ENCODE measurements at places on chromosomes 12 and 14.

GRCh38 chr14:97975962-97976361, 1178.8 kb downstream of the VRK1 start:
- DNase-seq: no peak

- no peak for DNase-seq
Observed at GRCh38 chr12:116339062-116339461, 61.6 kb upstream of the MED13L start.

- DNase-seq: no peak
Observed at GRCh38 chr12:97923546-97923945, 460.9 kb downstream of the RMST start.

DNA sequence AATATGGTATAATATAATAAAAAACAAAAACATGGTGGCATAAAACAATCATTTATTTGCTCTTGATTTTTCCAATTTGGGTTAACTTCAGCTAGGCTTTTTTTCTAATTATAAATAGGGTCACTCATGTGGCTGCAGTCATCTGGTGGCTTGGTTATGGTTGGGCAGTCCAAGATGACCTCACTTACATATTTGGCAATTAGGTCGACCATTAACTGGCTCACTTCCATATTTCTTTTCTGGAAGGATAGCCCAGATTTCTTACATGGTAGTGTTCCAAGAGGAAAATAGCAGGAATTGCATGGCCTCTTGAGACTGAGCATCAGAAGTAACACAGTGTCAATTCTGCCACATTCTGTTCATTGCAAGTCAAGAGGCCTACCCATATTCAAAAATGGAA, 153.4 kb downstream of the FUT8 start:
- DNase-seq: no peak

GRCh38 chr12:122977655-122978392, 2.7 kb upstream of the ARL6IP4 start:
- no peak for DNase-seq

GRCh38 chr12:92973614-92974013, 44.5 kb upstream of the EEA1 start:
- no peak for DNase-seq

GRCh38 chr12:45247589-45247988, 31.7 kb downstream of the ANO6 start:
- no peak for DNase-seq

DNA sequence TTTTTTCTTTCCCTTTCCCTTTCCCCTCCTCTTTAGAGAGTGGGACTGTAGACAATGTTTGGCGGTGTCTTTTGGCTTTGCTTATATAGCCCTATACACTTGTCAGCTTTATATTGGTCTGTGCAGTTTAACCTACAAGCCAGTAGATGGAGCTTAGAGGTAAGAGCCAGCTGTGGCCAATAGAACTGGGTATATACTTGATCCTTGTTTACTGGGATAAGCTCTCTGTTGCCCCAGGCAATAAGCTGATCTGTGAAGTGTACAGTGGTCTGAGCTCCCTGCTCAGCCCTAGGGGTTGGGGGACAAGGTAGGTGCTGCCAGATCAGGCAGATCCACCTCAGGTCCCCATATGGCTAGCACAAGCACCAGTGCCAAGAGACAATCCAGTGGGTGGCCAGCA, 434.1 kb downstream of the NOVA1 start:
- DNase-seq: peak; percentile 61

DNA sequence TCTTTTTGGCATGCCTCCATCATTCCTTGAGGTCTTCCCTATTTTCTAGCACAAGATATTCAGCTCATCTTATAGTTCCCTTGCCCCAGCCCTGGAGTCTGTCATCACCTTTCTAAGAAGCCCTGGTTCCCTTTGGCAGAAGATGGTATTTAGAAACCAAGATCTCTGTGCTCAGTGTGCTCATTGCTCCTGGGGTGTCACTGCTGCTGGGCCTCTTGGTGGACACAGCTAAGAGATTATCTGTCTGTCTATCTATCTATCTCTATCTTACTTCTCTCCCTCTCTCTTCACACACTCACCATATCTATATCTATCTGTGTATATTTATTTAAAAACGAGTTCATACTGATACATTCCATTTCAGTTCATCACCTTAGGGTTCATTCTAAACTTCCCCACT, 67.2 kb downstream of the DAO start:
- no peak for DNase-seq

DNA sequence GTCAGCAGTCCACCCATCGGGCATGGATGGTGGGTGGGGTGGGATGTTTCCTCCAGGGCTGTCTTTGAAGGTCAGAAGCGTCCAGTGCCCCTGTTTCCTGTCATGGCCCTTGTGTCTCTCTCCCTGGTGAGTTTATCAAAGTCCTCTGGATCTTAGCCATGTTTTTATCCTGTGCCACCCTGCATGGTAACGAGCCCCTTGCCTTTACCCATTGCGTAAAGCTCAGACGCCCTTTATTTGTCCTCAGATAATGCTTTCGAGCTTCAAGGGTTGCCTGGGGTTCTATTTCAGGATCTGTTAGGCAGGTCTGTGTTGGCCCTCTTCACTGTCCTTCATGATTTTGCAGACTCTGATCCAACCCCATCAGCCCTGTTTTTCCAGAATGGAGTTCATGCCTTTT, 172.9 kb downstream of the TSPAN9 start:
- DNase-seq: no peak

DNA sequence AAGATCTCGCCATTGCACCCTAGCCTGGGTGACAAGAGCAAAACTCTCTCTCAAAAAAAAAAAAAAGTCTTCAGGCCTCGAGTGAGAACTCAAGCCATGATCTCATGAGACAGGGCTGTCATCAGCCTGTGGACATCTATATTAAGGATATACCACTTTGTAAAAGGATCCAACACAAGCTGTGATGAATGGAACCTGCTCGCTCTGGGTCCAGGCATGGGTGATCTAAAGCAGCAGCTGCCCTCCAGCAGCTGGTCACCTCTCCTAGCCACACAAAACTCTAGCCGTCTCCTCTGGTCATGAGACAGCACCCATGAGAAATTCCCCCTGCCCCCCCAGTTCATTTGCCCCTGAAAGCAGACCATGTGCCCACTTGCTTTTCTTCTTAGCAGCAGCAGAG, 19.1 kb upstream of the DGLUCY start:
- no peak for DNase-seq

DNA sequence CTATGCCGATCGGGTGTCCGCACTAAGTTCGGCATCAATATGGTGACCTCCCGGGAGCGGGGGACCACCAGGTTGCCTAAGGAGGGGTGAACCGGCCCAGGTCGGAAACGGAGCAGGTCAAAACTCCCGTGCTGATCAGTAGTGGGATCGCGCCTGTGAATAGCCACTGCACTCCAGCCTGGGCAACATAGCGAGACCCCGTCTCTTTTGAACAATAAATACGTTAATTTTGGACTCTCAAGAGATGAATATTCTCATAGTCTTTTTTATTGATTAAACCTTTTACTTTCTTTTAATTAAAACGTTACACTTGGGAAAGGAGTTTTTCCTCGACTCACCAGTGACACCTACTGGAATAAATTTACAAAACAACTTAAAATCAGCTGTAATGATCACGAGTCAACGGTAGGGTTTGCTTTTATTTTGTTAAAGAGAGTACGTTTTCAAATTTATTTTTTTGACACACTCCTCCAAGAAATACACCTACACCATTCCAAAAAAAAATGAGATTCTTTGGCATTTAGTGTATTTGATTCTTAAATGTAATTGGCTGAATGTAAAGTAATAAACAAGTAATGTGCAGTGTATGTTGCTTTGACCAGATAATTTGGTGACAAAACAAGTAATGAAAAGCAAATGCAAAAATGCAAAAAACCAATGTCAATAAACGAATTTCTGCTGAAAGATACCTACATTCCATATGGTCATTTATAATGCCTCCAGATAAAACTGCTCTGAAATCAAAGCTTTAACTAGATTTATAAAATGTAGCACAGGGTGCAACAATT, 687 bp upstream of the RPS29 start:
- peak; percentile 38 for DNase-seq

DNA sequence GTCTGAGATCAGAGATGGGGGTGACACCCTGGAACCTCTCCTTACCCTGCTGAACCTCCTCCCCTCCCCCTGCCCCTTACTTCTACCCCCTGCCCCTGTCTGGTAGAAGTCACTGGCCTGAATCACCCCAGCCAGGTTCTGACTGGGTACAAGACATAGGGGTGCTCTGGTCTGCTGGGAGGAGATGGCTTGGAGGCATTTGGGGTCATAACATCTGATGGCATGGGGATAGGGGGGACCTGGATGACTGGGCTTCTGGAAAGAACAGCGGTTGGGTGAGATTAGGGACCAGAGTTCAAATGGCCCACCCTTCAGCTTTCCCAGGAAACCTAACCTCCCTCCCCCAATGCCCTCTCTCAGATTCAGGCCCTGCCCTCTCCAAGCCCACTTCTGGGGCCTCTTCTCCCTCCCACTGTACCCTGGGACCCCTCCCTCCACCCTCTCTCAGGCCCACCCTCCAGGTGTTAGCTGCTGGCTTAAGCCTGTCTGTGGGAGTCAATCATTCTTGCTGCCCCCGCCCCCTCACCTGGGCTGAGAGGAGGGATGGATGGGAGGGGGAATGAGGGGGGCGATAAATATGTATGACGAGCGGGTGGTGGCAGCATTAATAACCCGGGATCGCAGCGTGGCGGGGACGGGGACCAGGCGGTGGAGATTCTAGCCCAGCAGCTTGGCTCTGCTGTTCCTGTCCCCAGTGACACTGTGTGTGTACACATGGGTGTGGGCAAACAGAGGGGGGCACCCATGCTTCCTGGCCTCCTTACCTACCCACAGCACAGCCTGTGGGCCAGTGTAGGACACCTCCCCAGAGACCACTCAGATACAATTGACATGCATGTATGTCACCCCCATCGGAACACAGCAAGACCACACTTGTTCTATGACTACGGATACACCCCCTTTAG, 5.9 kb downstream of the NXPH4 start:
- DNase-seq: no peak

DNA sequence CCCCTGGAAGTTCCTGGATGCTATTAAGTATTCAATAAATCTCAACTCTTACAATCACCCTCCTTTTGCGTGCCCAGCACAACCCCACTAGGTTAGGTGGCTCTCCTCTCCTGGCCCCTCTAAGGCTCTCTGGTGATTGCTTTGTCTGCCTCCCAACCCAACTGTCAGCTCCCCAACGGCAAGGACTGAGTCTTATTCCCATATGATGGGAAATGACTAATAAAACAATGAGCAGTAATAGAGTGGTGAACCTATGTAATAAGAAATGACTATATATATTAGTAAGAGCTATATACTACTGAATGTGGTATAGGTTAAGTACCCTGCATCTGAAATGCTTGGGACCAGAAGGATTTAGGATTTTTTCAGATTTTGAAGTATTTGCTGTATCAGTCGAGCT, 8.1 kb downstream of the APPL2 start:
- no peak for DNase-seq

DNA sequence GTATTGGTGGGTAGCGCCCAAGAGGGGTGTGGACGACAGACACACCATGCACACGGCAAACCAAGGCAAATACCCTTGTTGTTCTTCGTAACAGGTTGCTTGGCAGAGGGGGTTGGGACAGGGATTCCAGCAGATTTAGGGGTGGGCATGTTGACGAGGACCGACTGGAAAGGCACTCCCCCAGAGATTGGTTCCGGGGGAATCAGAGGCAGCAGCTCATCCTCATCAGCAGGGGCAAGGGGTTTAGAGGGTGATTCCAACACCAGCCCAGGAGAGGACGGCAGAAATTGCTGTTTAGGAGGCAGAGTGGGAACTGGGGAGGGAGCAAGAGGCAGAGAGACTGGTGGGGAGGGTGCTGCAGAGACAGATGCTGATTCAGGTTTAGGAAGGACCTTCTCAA, 9.3 kb downstream of the NACA start:
- DNase-seq: no peak

DNA sequence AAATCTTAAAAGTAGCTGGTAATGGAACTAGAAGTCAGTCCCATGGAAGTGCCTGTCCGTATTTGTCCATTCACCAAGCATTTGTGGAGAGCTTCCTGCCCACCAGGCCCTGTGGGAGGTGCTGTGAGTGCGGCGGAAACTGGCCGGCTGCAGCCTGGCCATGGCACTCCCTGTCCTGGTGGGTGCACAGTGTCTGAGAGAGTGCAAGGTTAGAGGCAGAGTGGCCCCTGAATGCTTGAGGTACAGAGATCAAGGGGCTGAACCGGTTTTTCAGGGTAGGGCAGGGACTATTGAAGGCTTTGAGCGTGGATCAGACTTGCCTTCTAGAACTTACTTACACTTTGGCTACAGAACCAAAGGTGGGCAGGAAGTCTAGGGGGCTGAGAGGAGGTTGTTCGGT, 92.9 kb downstream of the ESR2 start:
- no peak for DNase-seq

GRCh38 chr14:91063119-91063518, 2.7 kb upstream of the RPS6KA5 start:
- DNase-seq: no peak

DNA sequence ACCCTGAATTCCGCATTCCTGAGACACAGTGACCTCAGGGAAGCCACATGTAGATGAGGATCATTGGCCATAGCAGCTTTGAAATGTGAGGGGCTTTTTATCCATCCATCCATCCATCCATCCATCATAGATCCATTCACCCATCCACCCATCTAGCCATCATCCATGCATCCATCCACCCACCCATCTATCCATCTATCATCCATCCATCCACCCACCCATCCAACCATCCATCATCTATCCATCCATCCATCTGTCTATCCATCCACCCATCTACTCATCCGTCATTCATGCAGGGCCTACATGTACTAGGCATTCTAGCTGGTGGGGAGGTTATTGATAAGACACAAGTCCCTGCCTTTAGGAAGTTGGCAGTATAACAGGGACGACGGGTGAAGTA, 27.9 kb upstream of the CEBPE start:
- DNase-seq: no peak

DNA sequence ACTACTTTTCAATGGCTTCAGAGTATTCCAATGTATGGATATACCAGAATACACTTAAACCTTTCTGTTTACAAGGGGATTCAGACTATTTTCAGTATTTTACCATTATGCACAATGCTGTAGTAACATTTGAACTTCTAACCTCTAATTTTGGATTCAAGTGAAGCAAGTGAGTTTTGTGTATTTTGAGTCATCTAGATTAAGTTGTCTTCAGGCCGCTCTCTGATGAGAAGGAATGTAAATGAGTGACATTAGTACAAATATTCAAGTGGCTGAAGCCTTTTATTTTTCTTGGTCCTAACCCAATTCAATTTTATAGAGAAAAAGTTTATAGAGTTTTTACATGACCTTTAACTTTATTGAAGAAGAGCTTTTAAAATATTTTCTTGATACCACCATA, 125.6 kb downstream of the PDE3A start:
- DNase-seq: no peak

Data from WERI-Rb-1 (cell line).